ENCODE measurements at places on chromosomes 2 and 18.

GRCh38 chr2:47243596-47244323, 88.7 kb upstream of the STPG4 start:
- no peak for DNase-seq

DNA sequence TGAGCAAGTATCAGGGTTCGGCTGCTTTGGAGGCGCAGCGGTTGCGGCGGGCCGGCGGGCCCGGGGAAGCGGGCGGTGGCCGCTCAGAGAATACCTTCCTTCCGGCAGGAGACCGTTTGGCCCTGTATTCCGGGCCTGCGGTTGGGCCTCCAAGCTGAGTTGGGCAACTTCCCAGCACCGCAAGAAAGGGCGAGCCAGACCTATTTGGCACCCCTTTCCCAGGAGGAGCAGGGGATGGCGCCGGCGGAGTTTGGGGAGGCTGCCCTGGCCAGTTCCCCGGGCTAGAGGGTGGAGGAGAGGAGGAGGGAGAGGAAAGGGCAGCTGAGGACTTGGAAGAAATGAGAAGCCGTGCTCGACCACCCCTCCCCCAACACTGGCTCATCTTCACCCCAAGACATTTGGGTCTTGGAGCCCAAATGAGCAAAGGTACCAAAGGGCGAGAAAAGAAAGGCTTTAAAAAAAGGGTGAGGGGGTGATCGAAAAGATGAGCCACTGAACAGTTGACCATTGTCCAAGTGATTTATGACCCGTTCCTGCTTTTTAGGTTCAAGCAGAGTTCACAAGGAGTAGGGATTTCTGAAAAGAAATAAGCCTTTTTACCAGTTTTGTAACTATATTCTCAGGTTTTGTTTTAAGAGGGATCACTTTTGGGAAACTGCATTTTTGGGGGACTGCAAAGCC, 8.4 kb downstream of the HOXD3 start:
- no peak for DNase-seq

DNA sequence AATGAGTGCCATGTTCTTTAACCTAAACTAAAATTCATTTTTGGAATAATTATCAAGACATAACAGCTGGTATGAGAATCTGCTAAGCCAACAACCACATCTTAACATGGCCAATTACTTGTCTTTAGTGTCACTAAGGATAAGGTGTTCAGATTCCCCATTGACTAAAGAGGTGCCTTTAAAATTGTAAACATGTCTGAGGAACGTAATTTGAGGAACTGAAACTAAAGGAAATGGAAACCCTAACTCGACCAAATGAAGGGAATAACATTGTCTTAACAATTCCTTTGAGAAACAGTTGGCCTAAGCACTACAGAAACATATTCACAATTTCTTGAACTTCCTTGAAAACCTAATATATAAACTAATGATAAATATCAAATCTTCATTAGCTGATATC, 355.4 kb upstream of the GULP1 start:
- no peak for DNase-seq

GRCh38 chr2:112184121-112184520, 45.9 kb downstream of the FBLN7 start:
- no peak for DNase-seq

DNA sequence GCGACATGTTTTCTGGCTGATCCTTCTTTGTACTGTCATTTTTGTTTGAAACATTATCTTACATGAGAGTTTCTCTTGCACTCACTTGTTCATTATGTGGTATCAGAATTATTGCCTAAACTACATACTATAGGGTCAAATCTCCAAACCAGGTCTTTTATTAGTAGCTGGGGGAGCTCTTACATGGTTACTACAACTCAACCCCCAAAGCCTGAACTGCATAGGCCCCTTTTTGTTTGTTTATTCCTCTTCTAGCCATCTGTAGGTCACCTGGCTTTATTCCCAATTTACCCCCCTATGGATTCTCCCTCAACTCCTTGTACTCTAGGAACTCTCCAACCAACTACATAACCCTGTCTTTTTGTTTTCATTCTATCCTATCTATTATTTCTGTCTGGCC, 46.7 kb downstream of the PUM2 start:
- no peak for DNase-seq

Measured in right renal cortex interstitium (tissue), 3 donors.